ENCODE measurements at places on chromosomes 5 and 9.

- DNase-seq, result no peak
Observed at GRCh38 chr9:93668261-93668871, 92.0 kb downstream of the PHF2 start.

GRCh38 chr5:91741764-91742505, 358.8 kb upstream of the ARRDC3 start:
- no peak for DNase-seq

- DNase-seq, result no peak
Observed at GRCh38 chr9:76591256-76591950, 132.4 kb downstream of the GCNT1 start.

GRCh38 chr9:78296201-78296892, 578 bp upstream of the PSAT1 start:
- DNase-seq, result no peak

- no peak for DNase-seq
Observed at GRCh38 chr5:4584982-4585381, 555.1 kb upstream of the ADAMTS16 start.

DNA sequence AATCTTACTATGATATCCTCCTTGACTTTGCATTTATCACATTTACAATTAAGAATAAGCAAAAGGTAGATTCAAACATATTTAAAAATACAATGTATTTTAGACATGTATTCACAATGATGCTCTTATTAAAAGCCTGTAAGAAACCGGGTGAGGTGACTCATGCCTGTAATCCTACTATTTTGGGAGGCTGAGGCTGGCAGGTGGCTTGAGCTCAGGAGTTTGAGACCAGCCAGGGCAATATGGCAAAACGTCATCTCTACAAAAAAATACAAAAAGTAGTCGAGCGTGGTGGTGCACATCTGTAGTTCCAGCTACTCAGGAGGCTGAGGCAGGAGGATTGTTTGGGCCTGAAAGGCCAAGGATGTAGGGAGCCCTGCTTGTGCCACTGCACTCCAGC, 618.4 kb downstream of the CDH18 start:
- DNase-seq, result no peak

GRCh38 chr9:124559871-124560270, 52.7 kb upstream of the NR5A1 start:
- no peak for DNase-seq

- DNase-seq, result no peak
Observed at GRCh38 chr9:87573841-87574342, 76.2 kb downstream of the DAPK1 start.
